ENCODE measurements at places on chromosomes 13 and 19.

DNA sequence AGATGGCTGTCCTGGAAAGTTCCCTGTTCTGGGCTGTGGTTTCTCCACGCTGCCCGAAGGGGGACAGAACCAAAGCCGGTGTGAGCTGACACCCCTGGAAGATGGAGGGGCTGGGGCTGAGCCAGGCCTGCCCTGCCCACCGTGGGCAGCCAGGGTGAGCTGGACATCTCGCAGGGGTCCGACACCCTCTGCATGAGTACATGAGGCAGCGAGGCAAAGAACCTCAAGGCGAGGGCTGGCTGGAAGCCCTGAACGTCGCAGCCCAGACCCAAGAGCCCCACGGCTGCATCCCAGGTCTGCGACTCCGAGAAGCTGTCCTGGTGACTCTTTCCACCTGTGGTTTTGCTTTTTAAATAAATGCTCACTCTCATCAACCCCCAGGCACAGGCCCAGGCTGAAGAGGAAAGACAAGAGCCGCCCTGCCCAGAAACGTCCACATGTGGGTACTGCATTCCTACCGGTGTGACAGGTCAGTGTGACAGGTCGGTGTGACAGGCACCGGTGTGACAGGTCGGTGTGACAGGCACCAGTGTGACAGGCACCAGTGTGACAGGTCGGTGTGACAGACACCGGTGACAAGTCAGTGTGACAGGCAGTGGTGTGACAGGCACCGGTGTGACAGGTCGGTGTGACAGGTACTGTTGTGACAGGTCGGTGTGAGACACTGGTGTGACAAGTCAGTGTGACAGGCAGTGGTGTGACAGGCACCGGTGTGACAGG is 30.6 kb downstream of the GAS6 start:
- no peak for DNase-seq

DNA sequence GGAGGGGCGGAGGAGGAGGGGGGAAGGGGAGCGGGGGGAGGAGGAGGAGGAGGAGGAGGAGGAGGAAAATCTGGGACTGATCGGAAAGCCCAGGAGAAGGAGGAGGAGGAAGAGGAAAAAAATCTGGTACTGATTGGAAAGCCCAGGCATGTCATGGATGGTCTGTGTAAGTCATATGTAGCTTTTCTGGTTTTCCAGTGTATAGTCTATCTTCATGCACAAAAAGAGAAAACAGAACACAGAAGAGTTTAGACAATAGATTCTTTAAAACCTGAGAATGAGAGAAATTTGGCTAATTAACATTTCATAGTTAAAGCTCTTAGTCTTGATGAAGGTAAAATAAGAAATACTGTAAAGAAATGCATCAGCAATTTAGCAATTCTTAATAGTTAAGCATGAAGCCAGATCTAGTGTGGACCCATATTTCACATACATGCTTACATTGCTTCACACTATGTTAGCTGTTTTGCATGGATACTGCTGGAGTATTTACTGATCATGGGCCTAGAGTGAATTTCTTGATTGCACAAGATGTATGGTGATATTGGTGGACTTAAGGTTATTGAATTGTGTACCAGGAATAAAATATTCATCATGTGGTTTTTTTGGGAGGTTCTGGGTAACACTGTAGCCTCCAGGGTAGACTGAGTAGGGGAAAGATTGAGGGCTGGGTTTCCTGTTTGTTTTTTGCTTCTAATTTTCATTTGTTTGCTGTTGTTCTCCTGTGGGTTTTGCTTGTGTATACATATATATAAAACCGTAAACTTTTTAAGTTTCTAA is 41.4 kb downstream of the SUCLA2 start:
- no peak for DNase-seq

DNA sequence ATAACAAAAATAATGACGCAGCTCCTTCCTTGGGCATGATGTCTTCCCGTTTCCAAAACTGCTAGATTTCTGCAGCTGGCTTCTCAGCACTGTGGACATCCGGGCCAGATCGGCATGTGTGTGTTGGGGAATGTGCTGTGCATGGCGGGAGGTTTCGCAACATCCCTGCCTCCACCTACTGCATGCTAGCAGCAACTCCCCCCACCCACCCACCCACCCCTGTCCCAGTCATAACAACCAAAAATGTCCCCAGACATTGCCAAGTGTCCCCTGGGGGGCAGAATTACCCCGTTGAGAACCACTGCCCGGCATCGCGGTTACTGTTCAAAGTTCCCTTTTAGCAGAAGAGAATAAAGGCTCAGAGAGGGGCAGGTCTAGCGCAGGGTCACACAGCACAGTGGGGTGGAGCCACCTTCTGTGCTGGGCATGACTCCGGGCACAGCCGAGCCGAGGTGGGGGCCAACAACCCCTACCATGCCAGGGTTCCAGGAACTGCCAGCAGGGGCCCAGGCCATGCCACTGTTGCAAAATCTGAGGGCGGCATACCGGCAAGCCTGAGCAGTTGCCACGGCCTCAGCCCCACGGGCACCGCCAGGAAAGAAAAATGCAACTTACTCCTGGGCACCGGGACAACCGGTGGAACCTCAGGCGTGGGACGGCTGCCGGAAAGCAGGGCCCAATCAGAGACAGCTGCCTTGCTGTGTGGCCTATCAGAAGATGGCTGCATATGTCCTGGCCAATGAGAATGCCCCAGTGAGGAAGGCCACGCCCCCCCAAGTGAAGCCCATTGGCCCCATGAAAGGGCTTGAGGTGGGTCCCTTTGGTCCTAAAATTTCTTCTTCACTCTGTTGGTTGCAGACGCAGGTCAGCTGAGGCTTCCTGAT is 22.5 kb upstream of the NFIC start:
- no peak for DNase-seq

GRCh38 chr19:46611776-46612175 is 10.6 kb downstream of the CALM3 start:
- no peak for DNase-seq

DNA sequence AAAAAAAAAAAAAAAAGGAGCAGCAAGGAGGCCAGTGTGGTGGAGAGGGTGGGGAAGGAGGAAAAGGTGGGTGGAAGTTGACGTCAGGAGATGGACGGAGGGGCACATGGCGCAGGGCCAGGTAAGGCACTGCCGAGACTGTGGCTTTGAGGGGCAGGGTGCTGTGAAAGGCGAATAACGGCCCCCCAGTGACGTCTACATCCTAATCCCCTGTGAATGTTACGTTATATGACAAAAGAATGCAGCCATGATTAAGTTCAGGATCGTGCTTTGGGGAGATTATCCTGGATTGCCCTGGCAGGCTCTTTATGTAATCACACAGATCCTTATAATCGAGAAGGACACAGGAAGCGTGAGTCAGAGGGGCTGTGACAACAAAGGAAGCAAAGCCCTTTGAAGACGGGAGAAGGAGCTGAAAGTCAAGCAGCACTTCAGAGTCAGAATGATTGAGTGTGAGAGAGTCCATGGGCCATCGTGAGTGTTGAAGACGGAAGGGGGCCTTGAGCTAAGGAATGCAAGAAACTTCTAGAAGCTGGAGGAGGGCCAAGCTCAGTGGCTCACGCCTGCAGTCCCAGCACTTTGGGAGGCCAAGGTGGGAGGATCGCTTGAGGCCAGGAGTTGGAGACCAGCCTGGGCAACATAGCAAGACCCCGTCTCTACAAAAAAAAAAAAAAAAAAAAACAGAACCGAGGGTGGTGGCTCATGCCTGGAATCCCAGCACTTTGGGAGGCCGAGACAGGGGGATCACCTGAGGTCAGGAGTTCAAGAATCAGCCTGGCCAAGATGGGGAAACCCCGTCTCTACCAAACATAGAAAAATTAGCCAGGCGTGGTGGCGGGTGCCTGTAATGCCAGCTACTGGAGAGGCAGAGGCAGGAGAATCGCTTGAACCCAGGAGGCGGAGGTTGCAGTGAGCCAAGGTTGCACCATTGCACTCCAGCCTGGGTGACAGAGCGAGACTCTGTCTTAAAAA is 13.8 kb upstream of the CEACAM16 start:
- DNase-seq: no peak

DNA sequence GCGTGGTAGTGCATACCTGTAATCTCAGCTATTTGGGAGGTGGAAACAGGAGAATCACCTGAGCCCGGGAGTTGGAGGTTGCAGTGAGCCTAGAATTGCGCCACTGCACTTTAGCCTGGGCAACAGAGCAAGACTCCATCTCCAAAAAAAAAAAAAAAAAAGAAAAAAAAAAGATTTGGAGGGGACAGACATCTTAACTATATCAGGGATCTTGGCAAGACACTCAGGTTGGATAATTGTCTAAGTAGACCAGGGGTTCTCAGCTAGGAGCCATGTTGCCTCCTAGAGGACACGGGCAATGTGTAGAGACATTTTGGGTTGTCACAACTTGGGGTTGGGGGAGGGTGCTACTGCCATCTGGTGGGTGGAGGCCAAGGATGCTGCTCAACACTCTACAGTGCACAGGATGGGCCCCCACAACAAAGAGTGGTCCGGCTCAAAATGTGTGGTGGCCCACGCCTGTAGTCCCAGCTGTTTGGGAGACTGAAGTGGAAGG is 1.9 kb upstream of the ZNF580 start:
- DNase-seq: no peak

GRCh38 chr13:41054212-41054877 is 7.0 kb upstream of the WBP4 start:
- no peak for DNase-seq

DNA sequence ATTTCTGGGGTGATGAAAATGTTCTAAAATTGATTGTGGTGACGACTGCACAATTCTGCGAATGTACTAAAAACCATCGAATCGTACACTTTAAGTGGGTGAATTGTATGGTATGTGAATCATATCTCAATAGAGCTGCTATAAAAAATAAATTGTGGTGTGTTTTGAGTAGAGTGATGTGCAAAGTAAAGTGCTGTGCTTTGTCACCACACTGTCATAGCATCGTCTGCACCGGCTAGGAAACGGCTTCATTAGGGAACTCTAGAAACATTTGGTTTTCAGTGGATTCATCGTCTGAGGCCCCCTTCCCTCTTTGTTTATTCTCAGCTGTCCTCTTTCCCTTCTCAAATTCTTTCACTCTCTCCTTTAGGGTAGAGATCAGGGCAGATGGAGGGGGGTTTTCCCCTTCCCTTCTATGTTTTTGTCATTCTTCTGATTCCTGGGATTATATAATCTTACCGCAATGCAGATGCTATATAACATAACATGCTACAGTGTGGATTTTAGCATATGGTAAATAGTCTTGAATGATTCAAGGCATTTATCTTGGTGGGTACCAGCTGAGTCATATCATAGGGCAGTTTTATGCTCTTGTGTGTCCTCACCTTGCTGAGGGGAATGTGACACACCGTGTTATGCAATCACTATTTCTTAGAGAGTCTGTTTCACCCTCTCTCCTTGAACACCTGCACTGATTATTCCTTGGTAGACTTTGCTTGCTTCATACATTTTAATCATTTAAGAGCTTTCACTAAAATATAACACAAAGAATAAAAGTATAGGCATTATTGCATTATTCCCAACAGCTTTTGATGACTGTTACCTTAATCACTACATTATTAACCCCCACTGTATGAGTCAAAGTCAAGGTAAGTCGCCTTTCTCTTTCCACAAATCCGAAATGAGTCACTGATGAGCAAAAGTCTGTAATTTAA is 239.4 kb downstream of the DCLK1 start:
- DNase-seq: no peak

- DNase-seq: no peak
Observed at GRCh38 chr19:5697890-5698634, 8.0 kb downstream of the RPL36 start.

GRCh38 chr13:111967572-111968201 is 99.3 kb upstream of the SOX1 start:
- DNase-seq: no peak

DNA sequence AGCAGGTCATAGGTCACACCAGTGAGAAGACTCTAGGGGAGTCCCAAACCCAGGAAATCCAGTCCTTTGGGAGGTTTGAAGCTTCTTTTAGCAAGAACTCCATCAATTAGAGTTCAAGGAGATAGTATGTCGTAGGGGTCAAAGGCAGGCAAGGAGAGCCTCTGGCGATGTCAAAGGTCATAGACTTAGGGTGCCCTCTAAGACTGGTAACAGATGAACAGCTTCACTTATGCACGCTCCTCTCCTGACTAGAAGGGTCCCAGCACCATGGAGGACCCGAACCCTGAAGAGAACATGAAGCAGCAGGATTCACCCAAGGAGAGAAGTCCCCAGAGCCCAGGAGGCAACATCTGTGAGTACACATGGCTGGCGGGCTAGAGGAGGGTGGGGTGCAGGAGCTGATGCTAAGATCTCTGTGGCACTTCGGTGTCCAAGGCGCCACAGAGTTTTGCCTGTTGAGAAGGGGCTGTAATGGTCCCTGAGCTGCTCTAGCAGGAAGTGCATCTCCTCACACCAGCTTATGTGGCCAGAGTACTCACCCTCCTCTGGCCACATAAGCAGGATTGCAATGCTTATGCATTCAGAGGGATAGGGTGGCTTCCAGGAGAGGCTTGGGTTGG is 557 bp downstream of the ZNF576 start:
- DNase-seq: no peak

DNA sequence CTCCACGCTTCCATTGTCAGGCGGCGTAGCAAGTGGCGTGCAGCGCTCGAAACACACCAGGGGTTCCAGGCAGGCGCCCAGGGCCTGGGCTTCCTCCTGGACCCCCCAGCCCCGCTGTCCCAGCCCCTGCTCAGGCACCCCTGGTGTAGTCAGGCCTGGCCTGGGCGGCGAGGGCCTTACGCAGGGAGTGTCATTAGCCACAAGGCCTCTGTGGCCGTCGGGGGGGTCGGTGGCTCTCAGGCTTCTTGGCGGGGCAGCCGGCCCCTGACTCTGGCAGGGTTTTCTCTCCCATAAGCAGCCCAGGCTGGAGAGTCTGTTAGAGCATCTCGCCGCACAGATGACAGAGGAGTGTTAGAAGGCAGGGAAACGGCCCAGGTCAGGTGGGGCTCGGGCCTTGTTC is 116.7 kb downstream of the KDM4B start:
- no peak for DNase-seq

- DNase-seq: no peak
Observed at GRCh38 chr19:34645551-34645950, 31.4 kb downstream of the SCGB2B2 start.

DNA sequence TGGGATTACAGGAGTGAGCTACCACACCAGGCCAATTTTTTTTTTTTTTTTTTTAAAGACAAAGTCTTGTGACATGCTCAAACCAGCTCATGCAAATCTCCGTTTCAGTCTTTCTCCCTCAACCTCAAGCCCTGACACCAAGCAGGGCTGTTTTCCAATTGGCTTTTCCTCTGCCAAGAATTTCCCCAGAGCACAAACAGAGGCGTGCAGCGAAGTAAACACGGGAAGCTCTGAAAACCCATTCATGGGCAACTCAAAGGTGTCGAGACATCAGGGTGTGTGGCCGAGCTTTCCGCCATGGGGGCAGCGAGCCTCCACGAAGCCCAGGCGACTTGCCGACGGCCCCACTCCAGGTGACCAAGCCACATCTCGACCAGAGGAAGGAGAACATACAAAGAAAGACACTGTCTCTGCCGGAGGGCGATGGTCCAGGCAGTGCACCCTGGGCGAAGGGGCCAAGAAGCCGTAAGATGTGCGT is 70.0 kb downstream of the INSR start:
- DNase-seq: no peak

- no peak for DNase-seq
Observed at GRCh38 chr19:1105873-1106840, 2.4 kb downstream of the GPX4 start.

Measured in activated CD4-positive, alpha-beta T cell treated with anti-CD3 and anti-CD28 coated beads for 1 hour (primary cell).